ENCODE measurements at places on chromosomes 11 and 22.
A peak's percentile ranks its signal among the peaks of the same experiment; 100 is the strongest.

DNA sequence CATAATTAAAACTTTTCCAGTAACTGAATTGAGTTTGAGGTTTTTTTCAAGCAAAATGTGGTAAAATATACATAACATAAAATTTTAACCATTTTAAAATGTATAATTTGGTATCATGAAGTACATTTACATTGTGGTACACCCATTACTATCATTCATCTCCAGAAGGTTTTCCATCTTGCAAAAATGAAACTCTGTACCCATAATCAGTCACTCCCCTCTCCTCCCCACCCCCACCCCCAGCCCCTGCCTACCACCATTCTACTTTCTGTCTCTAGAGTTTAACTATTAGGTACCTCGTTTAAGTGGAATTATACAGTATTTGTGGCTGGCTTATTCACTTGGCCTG, 63.7 kb downstream of the MICAL2 start:
- DNase-seq, result no peak

- peak; percentile 70 for DNase-seq
Observed at GRCh38 chr11:67583247-67584204, at the start of gene GSTP1. Gene GSTP1 (plus strand): TSS chr11:67583812. CDS start chr11:67583844, 32 bp downstream.

GRCh38 chr11:69615545-69616278, 25.2 kb upstream of the CCND1 start:
- DNase-seq, result no peak

- DNase-seq, result no peak
Observed at GRCh38 chr11:7584910-7585309, 71.1 kb downstream of the PPFIBP2 start.

DNA sequence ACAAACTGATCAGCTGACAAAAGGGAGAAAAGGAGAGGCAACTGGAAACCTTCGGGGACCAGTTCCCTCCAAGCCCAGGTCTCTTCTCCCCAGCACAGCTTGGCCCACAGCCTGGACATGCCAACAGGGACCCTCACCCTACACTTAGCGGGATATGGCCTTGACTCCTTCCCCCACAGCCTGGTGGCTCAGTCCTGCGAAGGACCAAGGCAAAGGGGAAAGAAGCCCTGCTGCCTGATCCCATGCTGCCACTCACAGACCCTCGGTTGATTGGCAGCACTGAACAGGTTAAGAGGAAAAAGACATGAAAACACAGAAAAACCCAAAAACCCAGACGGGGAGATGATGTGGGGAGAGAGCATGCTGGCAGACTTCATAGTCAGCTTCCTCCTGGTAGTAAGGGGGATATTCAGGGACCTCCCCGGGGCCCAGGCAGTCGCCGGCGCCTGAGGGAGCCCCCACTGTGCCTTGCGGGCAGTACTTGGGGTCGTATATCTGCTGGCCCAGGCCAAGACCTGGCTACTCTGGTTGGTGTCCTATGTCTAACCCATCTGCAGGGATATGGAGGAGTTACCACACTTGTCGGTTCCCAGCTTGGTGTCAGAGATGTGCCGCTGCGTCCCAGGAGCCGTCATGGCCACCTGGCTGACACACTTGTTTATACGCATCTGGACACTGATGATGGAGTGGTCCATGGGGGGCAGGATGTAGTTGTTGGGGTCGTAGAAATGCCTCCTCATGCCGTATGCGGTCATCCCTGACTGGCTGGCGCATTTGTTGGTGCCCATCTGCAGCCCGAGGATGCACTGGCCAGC, 34.2 kb upstream of the HORMAD2 start:
- DNase-seq, result no peak

DNA sequence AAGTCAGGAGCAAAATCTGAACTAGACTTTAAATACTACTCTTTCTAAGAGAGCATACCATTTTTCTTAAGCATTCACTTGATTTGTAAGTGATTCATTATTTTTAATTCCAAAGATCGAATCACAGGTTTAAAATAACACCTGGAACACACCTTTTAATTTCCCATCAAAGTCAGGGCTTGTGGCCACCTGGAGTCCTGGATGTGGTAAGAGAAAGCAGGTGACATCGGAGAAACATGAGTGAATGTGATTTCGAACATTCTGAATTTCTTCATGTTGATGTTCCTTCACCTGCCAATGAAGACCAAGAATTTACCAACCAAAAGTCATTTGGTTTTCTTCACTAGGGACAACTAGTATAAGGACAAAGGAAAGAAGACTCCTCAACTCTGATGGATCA, 28.0 kb downstream of the ATL3 start:
- DNase-seq, result no peak

DNA sequence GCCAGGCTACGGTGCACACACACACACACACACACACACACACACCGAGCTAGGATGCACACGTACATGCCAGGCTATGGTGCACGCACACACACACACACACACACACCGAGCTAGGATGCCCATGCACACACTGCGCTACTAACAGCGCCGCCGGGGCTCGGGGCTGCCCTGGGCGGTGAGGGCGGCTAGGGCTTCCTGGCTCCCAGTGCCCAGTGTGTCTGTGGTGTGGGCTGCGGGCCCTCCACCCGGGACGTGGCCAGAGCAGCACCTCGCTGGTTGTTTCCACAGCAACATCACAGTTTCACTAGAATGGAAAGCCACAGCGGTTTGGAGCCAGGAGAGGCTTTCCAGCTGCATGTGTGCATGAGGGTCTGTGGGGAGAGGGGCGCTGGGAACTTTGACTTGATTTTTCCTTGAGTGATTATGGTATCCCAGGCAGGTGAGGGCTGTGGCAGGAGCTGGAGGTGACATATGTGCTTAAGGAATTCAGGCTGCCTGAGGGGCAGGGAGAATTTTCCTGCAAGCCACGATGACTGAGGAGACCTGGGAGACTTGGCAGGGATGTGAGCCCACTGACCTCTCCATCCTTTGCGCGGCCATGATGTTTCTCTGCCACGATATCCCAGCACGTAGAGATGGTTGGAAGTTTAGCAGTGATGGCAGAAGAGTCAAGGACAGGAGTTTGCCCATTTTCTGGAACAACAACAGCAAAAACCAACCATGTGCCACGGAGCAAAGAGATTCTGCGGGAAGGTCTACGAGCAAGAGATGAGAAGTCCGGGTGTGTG, 195.9 kb downstream of the SNX19 start:
- DNase-seq, result no peak

DNA sequence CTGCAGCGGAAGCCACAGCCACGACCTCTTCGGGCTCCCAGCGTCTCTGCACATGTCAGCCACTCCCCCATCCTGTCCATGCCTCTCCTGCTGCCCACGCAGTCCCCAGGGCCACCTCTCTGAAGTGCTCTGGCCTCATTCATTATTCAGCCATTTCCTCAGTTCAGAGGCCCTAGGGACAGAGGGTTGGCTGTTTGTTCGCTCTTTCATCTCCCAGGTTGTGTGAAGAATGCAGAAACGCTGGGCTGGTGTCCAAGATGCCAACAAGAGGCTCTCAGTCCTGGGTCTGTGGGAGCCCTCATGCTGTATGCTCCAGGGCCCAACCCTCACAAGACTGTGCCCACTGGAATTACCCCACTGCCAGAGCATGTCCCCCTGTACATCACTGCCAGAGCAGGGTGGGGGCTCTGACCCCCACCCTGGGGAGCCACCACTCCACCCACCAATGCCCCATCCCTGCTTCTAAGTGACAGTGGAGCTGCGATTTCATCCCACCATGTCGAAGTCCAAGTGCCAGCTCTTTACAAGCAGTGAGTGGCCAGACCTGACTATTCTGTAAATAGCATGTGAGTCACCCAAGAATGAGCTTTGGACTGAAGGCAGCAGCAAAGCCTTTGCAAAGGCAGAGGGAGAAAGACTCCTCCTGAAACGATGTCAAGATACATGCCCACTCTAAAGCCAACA, 209.6 kb downstream of the BUD13 start:
- DNase-seq, result peak; percentile 95

GRCh38 chr11:25658916-25659315, 673.0 kb upstream of the ANO3 start:
- no peak for DNase-seq

DNA sequence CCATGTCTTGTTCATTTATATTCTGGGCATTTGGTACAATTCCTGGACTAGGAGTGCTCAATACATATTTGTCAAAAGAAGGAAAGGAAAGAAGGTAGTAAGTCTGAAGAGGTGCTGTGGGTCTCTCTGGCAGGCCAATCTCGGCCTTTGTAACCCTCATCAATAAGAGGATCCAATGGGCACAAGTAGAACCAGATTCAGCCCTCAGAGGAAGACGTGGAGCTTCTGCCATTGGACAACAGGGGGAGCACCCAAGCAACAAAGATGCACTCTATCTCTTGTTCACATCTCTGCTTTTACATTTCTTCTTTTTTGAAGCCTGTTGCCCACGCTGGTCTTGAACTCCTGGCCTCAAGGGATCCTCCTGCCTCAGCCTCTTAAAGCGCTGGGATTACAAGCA, 2.2 kb upstream of the VPS11 start:
- DNase-seq, result no peak

- no peak for DNase-seq
Observed at GRCh38 chr11:63940786-63941185, 2.0 kb downstream of the NAA40 start.

DNA sequence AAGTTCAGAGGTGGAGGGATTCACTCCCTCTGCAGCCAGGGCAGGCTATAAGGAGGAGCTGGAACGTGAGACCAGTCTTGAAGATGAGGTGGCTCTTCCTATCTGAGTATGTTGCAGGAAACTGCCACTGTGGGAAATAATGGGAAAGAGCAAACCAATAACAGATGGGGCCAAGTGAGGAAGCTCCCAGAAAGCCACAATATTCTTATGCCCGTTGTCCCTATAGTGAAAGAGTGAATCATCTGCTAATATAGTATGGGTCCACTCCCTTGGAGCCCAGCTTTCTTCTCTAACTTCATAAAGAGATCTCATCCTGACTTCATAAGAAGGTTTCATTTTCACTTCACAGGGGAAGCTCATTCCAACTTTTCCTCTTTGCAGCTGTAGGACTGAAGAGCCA, 206.4 kb downstream of the BLID start:
- no peak for DNase-seq

DNA sequence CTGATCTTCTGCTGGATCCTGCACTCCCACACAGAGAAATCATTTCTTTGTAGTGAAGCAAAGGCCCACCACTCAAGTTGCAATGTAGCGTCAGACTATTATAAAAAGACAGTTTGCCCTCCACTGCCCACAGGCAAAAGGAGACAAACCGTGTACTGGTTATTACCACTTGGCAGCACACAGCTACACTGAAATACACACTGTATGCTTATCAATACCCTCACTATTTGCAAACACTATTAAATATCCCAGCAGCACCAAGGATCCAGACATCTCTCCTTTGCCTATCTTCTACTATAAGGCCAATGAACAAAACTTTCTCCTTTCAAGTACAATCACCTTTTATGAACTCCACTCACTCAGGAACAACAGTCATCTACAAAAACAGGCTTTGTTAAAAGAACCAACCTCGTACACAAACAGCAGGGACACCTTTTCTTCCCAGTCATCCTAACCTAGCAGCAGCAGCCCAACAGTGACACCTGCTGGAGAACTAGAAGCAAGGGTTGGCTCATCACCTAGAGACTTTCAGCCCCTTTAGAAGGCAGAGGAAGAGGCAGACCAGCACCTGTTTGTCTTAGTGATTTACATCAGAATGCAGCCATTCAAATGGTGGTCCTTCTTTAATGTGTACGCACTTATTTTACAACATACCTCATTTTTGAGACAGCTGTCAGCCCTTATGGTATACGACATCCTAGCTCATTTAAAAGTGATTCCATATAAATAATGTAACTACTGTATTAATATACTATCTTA, 56.1 kb downstream of the AMBRA1 start:
- peak; percentile 65 for DNase-seq

DNA sequence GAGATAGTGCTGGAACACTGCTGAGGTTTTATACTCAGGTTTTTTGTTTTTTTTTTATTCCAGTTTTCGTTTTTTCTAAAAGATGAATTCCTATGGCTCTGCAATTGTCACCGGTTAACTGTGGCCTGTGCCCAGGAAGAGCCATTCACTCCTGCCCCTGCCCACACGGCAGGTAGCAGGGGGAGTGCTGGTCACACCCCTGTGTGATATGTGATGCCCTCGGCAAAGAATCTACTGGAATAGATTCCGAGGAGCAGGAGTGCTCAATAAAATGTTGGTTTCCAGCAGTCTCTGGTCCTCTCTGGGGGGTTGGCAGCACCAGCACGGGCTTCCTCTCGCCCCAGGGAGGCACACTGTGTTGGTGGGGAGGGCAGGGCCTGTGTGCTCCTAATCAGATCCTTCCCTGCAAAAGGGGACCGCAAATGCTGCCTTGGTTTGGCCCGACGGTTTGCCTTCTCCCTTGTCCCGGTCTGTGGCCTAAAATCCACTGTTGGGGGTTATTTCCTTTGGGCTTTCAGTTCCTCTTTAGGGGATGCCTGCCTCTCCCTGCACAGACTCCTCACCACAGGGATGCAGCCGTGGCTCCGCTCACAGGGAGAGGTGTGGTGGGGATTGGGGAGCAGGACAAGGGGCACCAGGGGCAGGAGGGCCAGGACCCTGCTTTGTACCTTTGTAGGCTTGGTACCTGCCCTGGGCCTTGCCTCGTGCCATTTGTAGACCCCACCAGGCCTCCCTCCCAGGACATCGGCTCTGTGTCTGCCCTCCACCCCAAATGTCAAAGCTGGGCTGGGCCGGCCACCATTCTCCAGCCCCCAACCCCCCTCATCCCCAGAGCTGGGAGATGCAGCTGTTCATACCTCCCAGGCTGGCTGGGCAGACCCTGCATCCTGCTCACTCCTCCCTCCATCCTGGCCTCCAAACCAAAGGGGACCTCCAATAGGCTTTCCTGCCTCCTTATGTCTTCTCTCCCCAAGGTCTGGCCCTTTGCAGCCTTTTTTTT, 13.5 kb downstream of the MCAT start:
- no peak for DNase-seq

DNA sequence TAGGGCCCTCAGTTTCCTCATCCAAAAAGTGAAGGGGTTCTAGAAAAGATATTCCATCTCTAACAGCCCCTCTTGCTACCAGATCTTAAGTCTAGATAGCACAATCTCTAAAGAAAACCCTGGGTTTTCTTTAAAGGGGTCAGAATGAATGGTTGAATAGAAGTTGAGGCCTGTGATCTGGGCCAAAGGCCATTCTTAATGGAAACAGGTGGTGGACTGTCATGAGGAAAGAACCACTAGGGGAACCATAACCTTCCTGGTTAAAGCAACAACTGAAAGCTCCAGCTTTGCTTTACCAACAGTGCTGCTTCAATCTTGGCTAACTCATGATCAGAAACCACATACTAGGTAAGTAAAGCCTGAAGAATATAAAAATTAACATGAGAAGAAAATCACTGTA, 1.8 kb downstream of the CELF1 start:
- no peak for DNase-seq

GRCh38 chr11:60880643-60881282, 13.4 kb downstream of the ZP1 start:
- DNase-seq, result peak; percentile 56

GRCh38 chr11:90448256-90448655, 225.4 kb upstream of the CHORDC1 start:
- no peak for DNase-seq
